Esophagus squamous epithelium (tissue), 5 donors: ENCODE measurements at places on chromosomes 5 and 9.

- no peak for DNase-seq
These were observed 17.5 kb downstream of the TMEM38B start for GRCh38 chr9:105711867-105712266.

GRCh38 chr5:57499262-57500050 lies 16.8 kb upstream of the ACTBL2 start:
- DNase-seq, result no peak

DNA sequence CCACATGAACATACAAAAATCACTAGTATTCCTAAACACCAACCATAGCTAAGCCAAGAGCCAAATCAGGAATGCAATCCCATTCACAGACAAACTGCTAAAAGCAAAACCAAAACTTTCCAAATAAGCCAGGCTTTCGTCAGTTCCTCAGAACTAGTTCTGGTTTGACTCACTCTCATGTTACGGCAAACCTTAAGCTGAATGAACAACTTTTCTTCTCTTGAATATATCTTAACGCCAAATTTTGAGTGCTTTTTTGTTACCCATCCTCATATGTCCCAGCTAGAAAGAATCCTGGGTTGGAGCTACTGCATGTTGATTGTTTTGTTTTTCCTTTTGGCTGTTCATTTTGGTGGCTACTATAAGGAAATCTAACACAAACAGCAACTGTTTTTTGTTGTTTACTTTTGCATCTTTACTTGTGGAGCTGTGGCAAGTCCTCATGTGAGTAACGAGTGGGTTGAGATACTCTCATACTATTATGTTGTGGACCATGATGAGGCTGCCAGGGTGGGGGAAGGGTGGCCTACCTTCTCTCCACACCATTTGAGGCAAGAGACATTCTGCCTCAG lies at the start of gene PDCD1LG2:
PDCD1LG2 (plus strand) TSS at position 172 of the 572 bp plus-strand sequence. CDS start 12,016 bp downstream, outside the sequence.
- no peak for DNase-seq

- no peak for DNase-seq
These were observed 464.5 kb upstream of the RGMB start for GRCh38 chr5:98308960-98309359.

- DNase-seq, result no peak
These were observed 518 bp downstream of the SPRY4 start for GRCh38 chr5:142324136-142324870.

DNA sequence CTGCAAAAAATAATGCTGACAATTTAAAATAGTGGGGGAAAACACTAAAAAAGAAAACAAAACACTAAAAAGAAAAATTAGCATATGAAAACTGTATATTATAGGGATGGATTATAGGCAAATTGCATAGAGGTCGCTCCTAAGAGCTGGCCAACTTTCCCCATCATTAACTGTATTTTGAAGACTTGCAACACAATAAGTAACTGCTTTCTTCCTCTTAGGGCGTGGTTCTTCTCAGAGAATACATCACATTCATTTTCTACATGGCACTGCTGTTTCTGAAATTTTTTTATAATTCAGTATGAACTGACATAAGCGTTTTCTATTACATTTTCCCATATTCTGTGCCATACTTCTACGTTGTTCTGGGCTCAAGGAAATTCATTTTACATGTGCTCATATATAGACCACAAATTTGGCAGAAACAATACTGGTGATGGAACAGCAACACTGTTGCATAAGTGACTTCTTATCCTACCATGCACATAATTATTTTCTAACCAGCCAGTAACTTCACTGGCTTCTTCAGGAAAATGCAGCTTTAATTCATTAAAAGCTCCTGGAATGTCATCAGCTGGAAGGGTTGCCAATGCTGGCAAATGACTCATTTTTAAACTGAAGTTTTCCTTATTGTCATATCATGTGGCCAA lies 171.2 kb upstream of the DMAC1 start:
- DNase-seq, result no peak

- DNase-seq, result no peak
These were observed 48.0 kb downstream of the GRAMD2B start for GRCh38 chr5:126471247-126471646.
